ENCODE measurements at places on chromosomes 2 and 18.

DNA sequence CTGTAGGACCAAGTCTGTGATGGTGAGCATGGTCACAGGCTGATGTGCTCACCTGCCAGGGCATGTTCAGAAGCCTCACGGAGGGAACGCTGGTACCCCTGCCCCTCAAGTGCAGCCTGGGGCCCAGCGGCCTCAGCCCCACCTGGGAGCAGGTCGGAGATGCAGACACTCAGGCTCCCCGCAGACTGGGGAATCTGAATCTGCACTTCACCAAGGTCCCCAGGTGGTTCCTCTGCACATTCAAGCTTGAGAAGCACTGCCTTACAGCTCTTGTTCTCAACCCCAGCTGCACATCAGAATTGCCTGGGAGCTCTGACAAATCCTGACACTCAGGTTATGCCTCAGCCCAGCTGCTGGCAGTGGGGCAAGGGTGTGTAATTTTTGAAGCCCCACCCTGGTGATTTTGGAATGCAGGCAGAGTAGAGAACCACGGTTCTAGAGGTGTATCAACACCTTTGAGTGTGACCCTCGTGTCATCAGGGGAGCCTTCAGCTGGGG lies 54.8 kb downstream of the CRACDL start:
- no peak for DNase-seq

GRCh38 chr18:39795350-39795749 lies 2159.7 kb upstream of the PIK3C3 start:
- no peak for DNase-seq

- DNase-seq, result peak; percentile 46
Measured at GRCh38 chr2:68831686-68832232, 39.4 kb downstream of the BMP10 start.

DNA sequence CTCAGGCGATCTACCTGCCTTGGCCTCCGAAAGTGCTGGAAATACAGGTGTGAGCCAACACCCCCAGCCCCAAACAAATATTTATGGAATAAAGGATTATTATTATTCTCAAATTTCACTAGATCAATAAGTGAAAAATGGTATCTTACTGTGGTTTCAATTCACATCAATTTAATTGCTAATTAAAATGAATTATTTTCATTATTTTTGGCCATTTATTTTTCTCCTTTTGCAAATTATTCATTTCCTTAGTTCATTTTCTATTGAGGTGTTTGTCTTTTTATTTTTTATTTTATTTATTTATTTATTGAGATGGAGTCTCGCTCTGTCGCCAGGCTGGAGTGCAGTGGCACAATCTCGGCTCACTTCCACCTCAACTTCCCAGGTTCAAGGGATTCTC lies 11.9 kb upstream of the HS6ST1 start:
- no peak for DNase-seq

GRCh38 chr2:20687260-20687832 lies 20.4 kb downstream of the GDF7 start:
- no peak for DNase-seq

DNA sequence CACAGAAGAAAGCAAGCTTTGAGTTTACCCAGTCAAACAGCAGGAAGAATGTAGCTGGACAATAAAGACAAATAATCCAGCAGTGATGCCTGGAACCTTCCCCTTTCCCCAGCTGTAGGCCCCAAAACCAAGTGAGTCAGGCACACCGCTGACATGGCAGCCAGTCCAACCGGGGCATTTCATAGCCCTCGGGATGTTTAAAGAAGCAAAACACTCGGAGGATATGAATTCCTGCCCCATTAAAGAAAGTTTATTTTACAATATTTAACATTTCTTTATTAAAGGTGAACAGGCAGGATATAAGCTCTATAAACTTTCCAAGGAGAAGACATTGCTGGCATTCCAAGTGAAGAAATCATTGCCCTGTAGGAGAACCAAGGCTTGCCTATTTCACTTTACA lies 507.6 kb upstream of the TNP1 start:
- peak; percentile 17 for DNase-seq

DNA sequence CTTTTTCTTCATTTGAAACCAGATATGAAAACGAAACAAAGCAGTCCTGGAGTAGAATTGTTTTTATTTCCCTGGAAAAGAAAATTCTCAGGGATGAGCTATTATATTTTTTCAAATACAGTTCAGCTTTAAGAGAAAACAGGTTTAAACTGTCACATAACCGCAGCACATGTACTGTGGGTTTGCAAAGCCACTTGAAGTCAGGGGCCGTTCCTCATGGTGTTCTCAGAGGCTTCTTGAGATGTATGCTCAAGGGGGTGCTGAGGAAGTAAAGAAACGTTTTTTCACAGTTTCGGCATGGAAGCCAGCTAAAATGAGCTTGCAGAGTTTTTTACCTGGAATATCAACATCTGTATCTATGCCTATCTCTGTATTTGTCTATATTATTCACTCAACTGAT lies 225.3 kb downstream of the MC4R start:
- DNase-seq, result no peak

DNA sequence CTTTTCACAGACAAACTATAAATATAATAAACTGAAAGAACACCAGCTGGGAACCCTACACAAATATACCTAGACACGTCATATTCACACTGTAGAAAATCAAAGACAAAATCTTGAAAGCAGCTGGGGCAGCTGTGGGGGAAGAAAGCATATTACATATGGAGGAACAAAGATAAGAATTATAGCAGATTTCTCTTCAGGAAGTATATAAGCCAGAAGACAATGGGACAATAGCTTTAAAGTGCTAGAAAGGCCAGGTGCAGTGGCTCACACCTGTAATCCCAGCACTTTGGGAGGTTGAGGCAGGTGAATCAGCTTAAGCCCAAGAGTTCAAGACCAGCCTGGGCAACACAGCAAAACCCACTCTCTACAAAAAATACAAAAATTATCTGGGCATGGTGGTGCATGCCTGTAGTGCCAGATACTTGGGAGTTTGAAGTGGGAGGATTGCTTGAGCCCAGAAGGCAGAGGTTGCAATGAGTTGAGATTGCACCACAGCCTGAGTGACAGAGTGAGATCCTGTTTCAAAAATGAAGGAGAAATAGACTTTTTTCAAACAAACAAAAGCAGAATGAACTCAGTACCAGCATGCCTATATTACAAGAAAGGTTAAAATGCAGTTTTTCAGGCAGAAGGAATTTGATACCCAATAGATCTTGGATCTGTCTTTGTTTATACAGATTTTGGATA lies 26.8 kb upstream of the ERCC3 start:
- no peak for DNase-seq

DNA sequence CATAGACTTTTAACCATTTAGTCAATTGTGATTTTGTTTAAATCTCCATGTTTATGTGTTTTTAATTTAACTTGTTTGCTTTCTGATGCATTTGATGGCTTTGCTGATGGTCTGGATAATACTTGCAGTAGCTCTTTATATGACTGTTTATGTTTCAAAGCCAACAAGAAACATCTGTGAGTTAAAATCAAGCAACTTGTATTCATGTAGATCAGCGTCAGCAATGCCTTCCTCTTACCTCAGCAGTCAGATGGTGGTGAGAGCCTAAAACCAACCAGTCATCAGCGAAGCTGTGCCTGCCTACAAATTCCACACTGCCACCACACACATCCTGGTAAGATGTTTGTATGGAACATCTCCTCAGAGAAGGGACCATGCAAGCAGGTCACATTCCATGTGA lies 231.9 kb downstream of the PTGR3 start:
- no peak for DNase-seq

DNA sequence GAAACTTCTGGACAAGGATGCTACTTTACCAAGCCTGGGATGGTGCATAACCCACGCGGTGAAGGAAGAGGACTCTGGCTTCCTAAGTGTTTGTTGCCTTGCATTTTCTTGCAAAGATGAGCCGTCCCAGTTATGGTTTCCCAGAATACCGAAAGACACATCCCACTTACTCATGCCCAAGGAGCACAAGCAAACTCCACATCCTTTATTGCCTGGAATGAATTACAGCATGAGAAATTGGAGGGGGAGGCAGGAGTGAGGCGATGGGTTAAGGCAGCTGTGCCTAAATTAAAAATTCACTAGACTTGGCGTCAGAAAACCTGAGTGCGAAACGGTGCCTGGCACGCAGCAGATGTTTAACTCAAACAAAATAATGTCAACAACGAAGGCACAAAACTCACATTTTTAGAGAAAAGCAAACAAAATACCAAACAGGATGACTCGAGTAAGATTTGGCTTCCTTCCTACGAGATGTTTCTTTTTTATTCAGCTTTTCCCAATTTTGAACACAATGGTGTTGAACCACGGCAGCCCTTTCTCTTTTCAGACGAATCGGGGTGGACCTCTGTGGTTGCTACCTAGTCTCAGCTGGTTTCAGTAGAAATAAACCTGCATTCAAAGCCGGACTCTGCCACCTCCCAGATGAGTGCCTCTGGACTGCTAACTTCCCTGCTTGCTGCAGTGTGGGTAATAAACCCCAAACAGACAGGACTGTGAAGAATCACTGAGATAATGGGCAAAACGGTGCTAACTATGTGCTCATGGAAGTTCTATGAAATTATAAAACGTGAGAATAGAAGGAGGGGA lies 100.3 kb upstream of the NCK2 start:
- peak; percentile 39 for DNase-seq

GRCh38 chr2:24349097-24349496 lies 11.2 kb downstream of the ITSN2 start:
- no peak for DNase-seq

- no peak for DNase-seq
Measured at GRCh38 chr2:185006481-185006880, 408.2 kb downstream of the ZNF804A start.

- DNase-seq, result no peak
Measured at GRCh38 chr2:174776223-174776622, 12.0 kb upstream of the CHRNA1 start.

Data from AG08396 (cell line).